ENCODE measurements at places on chromosomes 4 and X. TPM values are rescaled to one million over a fixed set of nuclear protein-coding genes. Genes with fewer than 3 reads are reported as not detected.

DNA sequence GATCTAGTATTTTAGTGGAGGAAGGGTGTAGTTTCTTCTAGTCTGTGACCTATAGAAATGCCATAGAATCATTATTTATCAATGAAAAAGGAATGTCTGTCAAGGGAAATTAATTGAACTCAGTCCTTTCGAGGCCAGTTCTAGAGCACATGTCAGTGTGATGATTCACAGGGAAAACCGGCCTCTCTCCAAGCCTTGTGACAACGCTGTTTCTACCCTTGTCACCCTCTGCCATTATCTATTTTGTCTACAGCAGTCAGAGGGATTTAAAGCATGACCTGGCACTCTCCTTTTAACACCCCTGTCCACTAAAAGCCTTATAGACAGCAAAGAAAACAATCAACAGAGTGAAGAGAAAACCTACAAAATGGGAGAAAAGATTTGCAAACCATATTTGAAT, 119.8 kb downstream of the DRD5 start:
- H3K27me3 ChIP-seq, result no peaks in the 10 kb centered on the region
- no peak overlapping the region for H3K27ac ChIP-seq
- peaks cover 8% of the 10 kb centered on the region for H3K4me1 ChIP-seq
- DNase-seq, result no peak
- H3K4me3 ChIP-seq, result no peak overlapping the region

DNA sequence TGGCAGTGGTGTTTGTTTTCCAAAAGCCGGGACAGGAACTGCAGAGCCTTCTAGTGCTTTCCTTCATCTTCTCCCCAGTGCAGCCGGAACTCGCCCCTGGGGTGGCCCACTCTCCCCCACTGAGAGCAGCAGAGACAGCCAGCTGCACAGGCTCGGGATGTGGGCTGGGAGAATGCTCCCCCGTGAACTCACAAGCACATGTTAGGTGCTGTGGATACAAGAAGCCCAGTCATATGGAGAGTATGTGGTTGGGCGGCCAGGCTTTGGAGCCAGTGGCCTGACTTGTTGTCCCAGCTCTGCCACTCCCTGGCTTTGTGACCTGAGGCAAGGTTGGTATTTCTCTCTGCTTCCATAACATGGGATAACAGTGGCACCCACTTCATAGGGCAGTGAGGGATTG, 9.4 kb upstream of the KIAA0232 start:
- peaks cover 30% of the 10 kb centered on the region for H3K4me1 ChIP-seq
- H3K27ac ChIP-seq, result peak overlapping the region; percentile 25
- no peaks in the 10 kb centered on the region for H3K36me3 ChIP-seq
- H3K27me3 ChIP-seq, result peaks cover 6% of the 10 kb centered on the region
- DNase-seq, result no peak

DNA sequence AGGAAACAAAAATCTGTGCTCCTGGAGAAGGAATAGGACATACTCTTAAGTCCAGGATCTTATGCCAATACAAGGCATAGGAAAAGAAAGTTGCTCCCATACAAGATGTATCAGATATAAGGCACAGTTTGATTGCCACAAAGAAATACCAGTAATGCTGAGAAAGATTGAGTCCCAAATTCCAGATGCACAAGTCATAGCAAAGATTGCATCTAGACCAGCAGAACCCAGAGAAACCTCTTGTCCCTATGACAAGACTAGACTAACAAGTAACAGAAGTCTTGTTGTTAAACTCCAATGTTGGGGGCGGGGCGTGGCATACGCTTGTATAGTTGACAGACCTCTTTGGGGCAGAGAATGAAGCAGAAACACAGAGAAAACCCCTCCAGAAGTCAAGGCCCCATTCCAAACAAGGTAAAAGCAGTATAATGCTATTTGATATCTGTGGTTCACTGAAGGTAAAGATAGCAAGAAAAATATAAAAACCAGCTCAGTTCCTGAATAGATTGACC, 671.5 kb upstream of the GRIA3 start:
- H3K4me3 ChIP-seq, result no peak overlapping the region
- no peak for DNase-seq
- H3K36me3 ChIP-seq, result no peaks in the 10 kb centered on the region
- H3K4me1 ChIP-seq, result no peaks in the 10 kb centered on the region
- no peaks in the 10 kb centered on the region for H3K27me3 ChIP-seq

DNA sequence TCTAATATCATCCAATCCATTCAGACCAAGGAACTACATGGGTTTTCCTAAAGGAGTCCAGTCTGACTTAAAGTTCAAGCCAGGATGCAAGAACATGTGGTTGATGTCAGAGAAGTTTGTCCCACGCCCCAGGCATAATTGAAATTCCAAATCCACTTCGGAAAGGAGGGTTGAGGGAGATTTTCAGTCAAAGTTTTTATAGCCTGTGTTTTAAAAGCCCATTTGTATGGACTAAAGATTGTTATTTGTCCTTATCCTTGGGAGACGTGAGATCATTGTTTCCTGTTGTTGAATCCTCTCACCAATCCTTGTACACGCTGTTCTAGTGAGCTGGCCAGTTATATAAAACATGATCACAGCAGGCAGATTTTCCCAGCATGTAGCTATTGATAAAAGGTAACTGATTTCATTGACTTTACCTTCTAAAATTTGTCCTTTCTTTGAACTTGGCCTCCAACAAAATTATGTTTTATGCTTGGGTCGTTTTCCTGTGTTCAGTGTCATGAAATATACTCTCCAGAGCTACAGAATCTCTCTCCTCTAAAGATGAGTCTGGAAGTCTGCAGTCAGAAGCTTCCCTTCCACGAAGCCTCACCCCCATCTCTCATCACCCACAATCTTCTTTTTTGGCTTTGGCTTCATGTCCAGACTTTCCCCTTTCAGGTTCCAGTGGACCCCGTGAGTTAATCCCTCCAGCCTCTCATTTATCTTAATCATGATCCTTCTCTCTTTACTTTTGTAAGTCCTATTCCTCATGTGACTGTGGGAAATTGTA, 92.9 kb downstream of the ATP10D start:
- H3K27me3 ChIP-seq, result no peaks in the 10 kb centered on the region
- no peak overlapping the region for H3K27ac ChIP-seq
- H3K4me1 ChIP-seq, result no peaks in the 10 kb centered on the region
- DNase-seq, result peak; percentile 32

DNA sequence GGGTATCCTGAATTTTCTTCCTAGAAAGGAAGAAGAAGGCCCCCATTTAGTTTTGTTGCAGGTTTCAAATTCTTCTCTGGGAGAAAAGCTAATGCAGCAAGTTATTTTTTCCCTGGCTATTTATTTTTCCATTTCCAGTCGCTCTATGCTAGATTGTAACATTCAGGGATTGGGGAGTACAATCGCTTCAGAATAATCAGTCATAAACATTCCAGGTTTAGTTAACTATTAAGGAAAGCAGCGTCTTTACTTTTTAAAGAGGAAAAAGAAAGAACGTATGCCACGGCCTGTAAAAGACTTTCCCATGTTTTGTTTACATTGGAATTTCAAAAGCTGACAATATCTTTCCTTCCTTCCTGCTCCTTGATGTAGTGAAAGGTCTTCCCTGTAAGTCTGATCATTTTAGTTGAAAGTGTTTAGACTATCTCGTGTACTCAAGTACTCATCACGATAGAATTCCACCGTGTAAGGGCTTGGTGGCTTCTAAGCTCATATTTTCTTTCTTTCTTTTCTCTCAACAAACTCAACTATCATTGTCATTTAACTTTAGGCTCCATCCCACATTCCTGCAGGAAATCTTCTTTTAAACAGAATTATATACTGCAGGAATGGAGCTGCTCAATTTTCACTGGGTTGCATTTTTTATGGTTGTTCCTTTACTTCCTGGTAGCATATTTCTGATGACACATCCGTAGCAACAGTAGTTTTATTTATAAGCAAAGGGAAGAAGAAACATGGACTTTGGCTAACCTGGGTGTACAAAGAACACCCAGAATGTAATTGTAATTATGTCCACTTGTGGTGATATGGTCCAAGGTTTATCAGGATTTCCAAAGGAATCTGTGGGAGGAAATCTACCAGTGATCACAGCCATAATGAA, 213.1 kb upstream of the FAT1 start:
- H3K27ac ChIP-seq, result peak overlapping the region; percentile 52
- peak; percentile 90 for DNase-seq
- no peak overlapping the region for H3K4me3 ChIP-seq
- H3K4me1 ChIP-seq, result peaks cover 9% of the 10 kb centered on the region
- no peaks in the 10 kb centered on the region for H3K36me3 ChIP-seq

ZMAT1 gene
- 1.9 TPM for total RNA-seq

DNA sequence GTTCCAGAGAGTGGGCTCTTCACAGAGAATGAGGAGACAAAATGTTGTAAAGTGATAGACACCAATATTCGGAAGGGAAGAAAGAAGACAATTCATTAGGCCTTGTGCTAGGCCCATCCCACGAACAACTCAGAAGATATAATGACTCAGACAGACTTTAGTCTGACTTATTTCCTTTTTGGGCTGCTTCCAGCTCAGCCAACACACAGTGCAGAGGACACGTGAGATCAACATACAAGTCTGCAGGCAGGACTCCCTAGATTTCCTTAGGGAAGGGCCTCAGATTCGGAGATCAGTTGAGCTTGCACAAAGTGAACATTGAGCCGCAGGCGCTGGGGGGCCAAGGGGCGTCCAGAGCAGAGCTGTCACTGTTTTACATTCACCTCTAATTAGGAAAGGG, 290.7 kb upstream of the TENM3 start:
- peaks cover 2% of the 10 kb centered on the region for H3K27me3 ChIP-seq
- no peak overlapping the region for H3K27ac ChIP-seq
- no peak overlapping the region for H3K4me3 ChIP-seq
- H3K4me1 ChIP-seq, result peaks cover 4% of the 10 kb centered on the region

DNA sequence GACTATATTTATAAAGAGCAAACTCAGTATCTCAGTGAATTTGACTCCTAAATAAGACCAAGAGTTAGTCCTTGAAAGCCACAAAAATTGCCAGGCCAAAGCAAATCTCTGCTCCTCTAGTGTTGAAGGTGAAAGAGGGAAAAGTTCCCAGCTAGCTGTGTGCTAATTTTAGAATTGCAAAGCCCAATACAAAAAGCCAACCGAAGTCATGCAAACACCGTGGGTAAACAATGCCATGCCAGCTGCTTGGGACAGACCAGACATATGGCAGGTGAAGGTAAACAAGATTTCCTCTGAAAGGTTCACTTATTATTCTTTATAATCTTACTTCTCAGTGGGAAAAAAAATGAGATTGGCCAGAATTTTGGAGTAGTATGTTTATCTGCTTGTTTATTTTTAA, 80.5 kb upstream of the LNX1 start:
- no peak for DNase-seq
- no peak overlapping the region for H3K4me3 ChIP-seq
- no peaks in the 10 kb centered on the region for H3K4me1 ChIP-seq
- H3K27me3 ChIP-seq, result no peaks in the 10 kb centered on the region
- no peaks in the 10 kb centered on the region for H3K36me3 ChIP-seq

- peaks cover 19% of the 10 kb centered on the region for H3K36me3 ChIP-seq
- H3K4me1 ChIP-seq, result no peaks in the 10 kb centered on the region
- H3K4me3 ChIP-seq, result no peak overlapping the region
These were observed 20.0 kb downstream of the CLDN22 start for GRCh38 chr4:183300070-183300469.

GLUD2 gene
- total RNA-seq, result 1.4 TPM

AVPR2 gene
- total RNA-seq, result 0.84 TPM

MFSD8 gene
- 20.4 TPM for total RNA-seq

DNA sequence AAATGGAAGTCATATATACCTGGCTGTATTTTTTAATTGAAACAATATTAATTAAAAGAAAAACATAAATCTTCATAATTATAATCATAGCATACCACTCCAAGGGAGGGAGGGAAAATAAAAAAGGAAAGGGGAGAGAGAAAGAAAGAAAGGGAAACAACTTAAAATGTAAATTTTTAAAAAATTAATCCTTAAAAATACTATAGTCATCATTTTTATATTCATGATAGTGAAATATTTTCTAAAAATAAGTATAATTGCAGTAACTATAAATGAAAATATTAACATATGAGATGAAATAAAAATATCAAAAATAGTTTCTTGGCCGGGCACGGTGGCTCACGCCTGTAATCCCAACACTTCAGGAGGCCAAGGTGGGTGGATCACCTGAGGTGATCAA, 59.2 kb downstream of the DDX60L start:
- no peak overlapping the region for H3K27ac ChIP-seq
- DNase-seq, result no peak
- peaks cover 14% of the 10 kb centered on the region for H3K36me3 ChIP-seq

GRCh38 chr4:104353481-104353880, 141.2 kb downstream of the CXXC4 start:
- no peaks in the 10 kb centered on the region for H3K36me3 ChIP-seq
- H3K4me3 ChIP-seq, result no peak overlapping the region
- H3K4me1 ChIP-seq, result no peaks in the 10 kb centered on the region
- no peaks in the 10 kb centered on the region for H3K27me3 ChIP-seq

DNA sequence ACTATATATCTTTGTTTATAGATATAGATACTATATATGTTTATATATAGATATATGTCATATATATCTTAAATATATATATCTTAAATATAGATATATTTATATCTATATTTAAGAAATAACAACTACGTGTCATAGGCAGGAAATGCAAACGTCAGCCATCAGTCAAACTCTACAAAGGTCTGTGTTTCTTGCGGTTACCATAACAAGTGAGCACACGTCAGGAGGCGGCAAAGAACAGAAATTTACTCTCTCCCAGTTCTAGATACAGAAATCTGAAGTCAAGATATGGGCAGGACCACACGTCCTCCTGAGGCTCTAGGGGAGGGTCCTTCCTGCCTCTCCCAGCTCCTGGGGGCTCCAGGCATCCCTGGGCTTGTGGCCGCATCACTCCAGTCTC, 6.5 kb downstream of the PLCXD1 start:
- no peaks in the 10 kb centered on the region for H3K27me3 ChIP-seq
- peaks cover 34% of the 10 kb centered on the region for H3K36me3 ChIP-seq
- no peaks in the 10 kb centered on the region for H3K4me1 ChIP-seq
- DNase-seq, result no peak
- no peak overlapping the region for H3K27ac ChIP-seq

GRCh38 chr4:165124488-165124887, 11.8 kb upstream of the TMEM192 start:
- no peak for DNase-seq
- no peak overlapping the region for H3K27ac ChIP-seq
- H3K27me3 ChIP-seq, result peaks cover 2% of the 10 kb centered on the region
- no peak overlapping the region for H3K4me3 ChIP-seq
- H3K36me3 ChIP-seq, result no peaks in the 10 kb centered on the region

GRCh38 chr4:170769862-170770261, 680.1 kb upstream of the AADAT start:
- H3K4me3 ChIP-seq, result no peak overlapping the region
- no peak for DNase-seq
- no peaks in the 10 kb centered on the region for H3K36me3 ChIP-seq
- no peak overlapping the region for H3K27ac ChIP-seq
- H3K4me1 ChIP-seq, result no peaks in the 10 kb centered on the region

DNA sequence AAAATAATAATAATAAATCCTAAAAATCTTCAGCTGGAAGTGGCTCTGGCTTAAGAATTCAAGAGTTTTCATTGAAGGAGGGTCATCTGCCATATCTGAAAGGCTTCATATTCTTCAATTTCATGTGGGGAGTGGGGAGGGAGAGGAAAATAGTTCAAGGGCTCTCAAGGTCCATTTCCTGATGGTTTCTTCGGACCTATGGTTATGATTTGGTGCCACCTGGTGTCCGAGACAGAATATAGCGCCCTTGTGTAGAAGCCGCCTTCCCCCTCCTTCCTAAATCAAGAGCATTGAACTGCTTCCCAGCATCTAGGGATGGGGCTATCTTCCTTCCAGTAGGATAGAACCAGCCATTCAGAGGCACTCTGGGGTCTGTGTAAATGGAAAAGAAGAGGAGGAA, 34.3 kb downstream of the NLGN3 start:
- H3K4me1 ChIP-seq, result peaks cover 12% of the 10 kb centered on the region
- no peaks in the 10 kb centered on the region for H3K36me3 ChIP-seq
- H3K27ac ChIP-seq, result no peak overlapping the region
- H3K27me3 ChIP-seq, result no peaks in the 10 kb centered on the region

- no peak overlapping the region for H3K4me3 ChIP-seq
- peaks cover 3% of the 10 kb centered on the region for H3K27me3 ChIP-seq
- no peak overlapping the region for H3K27ac ChIP-seq
- no peak for DNase-seq
- no peaks in the 10 kb centered on the region for H3K36me3 ChIP-seq
- H3K4me1 ChIP-seq, result no peaks in the 10 kb centered on the region
These were observed 99.7 kb upstream of the CXorf66 start for GRCh38 chrX:140064993-140065392.

All from muscle of leg (tissue), 16 donors.